ENCODE measurements at places on chromosomes 5 and 9. TPM values are rescaled to one million over a fixed set of nuclear protein-coding genes. Genes with fewer than 3 reads are reported as not detected.

The SLC26A2 gene
- total RNA-seq, result 4.6 TPM

GRCh38 chr5:172939071-172939470, 20.2 kb upstream of the RPL26L1 start:
- no peak for DNase-seq

The PCSK1 gene
- total RNA-seq, result not detected

GRCh38 chr5:57499262-57500050, 16.8 kb upstream of the ACTBL2 start:
- DNase-seq, result no peak

GRCh38 chr5:43412156-43412555, at the start of gene CCL28:
TSS of gene CCL28 (minus strand) at chr5:43412391. CDS start at chr5:43412316, 75 bp downstream.
- no peak for DNase-seq

The SAPCD2 gene
- total RNA-seq, result 0.27 TPM

The SLC36A2 gene
- not detected for total RNA-seq

The RPS14 gene
- total RNA-seq, result 3,455 TPM

GRCh38 chr9:98402019-98402840, 146.8 kb upstream of the TBC1D2 start:
- DNase-seq, result no peak

The CCDC171 gene
- 1.5 TPM for total RNA-seq

The DHX29 gene
- 19.0 TPM for total RNA-seq

The WDR70 gene
- total RNA-seq, result 35.2 TPM

The FOXD4L4 gene
- not detected for total RNA-seq

DNA sequence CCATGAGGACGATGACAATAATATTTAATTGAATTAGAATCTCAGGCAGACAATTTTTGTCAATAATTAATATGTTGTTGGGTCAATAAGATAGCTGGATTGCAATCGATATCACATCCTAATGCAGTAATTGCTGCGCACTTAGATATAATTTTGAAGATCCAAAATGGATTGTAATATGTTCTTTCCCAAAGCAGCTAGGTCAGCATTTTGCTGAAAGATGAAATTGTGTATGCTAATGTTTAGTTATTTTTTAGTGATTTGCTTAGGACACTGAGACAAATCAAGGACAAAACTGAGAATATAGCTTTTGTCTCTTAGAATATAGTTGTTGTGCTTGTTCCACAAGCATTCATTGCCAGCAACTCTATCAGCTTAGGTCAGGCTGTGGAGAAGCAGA, 389.9 kb downstream of the MTRR start:
- DNase-seq, result no peak

The ALDOB gene
- total RNA-seq, result not detected

DNA sequence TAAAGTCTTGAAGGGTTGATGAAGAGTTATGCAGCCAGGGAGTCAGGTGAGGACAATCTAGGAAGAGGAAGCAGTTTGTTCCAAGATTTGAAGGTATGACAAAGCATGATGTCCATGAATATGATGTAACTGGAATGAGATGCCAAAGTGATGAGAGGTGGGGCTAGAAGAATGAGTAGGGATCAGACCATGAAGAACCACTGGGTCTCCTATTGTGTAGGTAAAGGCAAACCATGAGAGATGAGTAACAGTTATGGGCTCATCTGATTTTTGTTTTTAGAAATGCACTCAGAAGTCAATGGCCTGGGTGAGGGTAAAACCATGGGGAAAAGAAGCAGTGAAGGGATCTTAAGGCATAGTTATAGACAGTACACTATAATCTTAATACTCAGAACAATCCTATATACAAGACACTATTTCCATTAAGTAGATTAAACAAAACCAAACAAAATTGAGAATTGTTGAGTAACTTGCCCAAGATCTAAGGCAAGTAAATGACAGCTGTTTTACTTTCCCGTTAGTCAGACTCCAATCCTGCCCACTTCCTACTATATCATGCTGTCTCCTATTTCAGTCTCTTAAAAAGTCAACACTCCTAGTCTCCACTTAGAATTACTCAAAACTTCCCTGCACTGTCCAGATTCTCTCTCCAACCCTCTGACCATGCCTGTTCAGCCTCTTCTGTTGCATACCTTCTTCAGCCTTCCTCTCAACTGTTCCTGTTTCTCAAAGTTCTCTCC, 393.8 kb upstream of the MEF2C start:
- DNase-seq, result no peak

DNA sequence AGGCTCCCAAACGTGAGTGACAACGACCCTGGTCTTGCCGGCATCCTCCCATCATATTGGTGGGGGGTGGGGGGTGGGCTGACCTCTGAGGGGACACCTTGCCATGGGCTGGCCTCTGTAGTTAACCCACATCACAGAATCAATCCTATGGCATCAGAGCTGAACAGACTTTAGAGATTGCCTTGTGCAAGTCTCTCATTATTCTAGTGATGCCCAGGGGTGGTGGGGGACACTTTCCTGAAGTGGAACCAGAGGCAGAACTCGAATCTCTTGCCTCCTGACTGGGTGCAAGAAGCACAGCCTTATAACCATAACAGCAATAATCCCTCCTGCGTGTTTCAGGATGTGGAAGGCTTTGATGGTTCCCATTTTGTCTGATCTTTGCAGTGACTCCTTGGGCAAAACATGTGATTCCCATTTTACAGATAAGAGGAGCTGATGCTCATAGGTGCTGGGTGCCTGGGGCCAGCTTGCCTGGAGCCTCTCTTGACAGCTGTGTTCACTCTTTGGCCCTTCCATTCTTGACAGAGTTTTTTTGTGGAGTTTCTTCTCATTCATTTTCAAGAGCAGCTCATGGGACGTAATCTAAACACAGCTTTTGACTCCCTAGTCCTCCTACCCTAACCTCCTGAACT, 18.6 kb upstream of the PITX1 start:
- no peak for DNase-seq

DNA sequence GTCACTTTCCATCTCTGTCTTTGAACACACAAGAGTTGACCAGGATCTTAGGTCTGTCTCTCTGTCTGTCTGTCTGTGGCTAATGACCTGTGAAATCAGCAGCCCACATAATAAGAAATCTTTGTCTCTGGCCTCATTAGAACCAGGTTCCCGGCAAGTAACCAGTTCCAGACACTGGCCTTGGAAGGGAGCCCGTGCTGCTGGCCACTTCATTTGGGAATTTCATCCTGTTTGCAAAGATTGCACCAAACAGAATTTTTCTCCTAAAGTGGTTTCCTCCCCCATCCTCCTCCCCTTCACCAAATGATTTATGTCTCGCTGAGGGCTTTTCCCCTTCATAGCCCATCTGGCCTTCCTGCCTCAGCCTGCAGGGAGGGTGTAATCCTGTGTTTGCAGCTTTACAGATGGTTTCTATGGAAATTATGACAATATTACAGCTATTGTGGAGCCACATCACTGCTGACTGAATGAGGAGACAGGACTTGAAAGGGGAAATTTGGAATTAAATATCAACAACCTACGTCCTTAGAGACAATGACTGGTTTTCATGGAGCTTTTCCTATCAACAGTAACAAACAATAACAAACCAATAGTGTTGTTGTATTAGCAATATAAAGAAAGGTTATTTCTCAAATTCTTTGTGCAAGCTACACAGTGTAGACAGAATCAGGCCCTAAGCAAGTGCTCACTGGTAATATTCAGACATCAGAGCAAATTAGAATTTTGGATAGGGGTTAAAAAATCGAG, 25.7 kb downstream of the DPYSL3 start:
- DNase-seq, result no peak

DNA sequence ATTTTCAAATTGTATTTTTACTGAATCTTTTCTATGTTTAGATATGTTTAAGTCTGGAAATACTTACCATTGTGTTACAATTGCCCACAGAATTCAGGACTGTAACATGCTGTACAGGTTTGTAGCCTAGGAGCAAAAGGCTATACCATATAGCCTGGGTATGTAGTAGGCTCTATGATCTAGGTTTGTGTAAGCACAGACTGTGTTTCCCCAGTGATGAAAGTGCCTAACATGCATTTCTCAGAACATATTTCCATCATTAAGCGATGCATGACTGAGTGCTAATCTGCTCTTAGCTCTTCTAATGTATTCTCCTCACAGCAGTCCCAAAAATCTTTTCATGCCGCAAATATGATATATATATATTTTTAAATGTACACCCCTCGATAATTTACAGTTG, 166.7 kb upstream of the PPP2R2B start:
- DNase-seq, result no peak

The TAF11L8 gene
- not detected for total RNA-seq

DNA sequence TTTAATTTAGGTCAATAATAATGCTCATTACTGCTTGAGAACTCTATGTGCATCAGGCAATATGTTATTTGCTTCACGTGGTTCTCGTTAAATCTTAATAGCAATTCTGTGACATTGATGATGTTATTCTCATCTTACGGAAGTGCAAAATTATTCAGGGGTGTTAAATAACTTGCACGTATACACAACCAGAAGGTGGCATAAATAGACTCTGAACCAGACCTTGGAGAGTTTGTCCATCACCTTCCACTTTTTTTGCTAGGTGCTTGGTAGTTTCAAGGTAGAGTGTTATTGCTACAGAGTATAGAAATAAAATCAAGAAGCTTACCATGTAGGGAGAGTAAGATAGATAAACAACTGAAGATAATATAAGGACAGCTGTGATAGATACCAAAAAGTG, 23.6 kb upstream of the TNFAIP8 start:
- DNase-seq, result no peak
